IMR-90 (cell line): ENCODE measurements at places on chromosomes 2 and 18. TPM values are rescaled to one million over a fixed set of nuclear protein-coding genes. Genes with fewer than 3 reads are reported as not detected.
A peak's percentile ranks its signal among the peaks of the same experiment; 100 is the strongest.

Gene RNF144A
- 0.26 and 0.47 TPM in 2 replicates for polyA plus RNA-seq

Gene PFN4
- polyA plus RNA-seq: 0.27 and 0.48 TPM in 2 replicates

Gene DPYSL5
- not detected in 2 replicates for polyA plus RNA-seq

DNA sequence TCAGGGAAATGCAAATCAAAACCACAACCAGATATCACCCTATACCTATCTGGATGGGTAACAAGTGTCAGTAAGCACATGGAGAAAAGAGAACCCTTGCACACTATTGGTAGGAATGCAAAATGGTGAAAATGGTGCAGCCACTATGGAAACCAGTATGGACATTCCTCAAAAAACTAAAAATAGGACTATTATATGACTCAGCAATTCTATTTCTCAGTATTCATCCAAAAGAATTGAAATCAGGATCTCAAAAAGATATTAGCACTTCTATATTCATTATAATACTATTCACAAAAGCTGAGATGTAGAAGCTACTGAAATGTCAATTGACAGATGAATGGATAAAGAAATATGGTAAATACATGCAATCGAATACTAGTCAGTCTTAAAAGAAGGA is 491.1 kb upstream of the MYT1L start:
- no peak for DNase-seq

DNA sequence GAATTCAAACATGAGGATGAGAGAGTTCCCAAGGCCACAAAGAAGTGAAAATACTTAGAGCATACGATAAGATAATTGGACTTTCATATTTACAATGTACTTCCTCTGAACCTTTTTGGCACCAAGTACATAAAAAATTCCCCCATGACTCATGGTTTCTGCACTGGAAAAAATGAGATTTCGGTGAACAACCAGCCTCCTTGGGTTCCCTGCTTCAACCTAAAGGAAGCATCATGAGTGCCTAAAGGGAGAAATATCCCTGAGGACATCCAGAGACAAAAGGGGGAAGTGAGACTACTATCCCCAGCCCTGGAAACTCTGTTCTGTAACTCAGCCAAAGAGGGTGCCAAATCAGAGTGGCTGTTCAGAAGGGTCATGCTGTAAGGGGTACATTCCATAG is 562.7 kb upstream of the SLC39A10 start:
- peak; percentile 0 for DNase-seq

DNA sequence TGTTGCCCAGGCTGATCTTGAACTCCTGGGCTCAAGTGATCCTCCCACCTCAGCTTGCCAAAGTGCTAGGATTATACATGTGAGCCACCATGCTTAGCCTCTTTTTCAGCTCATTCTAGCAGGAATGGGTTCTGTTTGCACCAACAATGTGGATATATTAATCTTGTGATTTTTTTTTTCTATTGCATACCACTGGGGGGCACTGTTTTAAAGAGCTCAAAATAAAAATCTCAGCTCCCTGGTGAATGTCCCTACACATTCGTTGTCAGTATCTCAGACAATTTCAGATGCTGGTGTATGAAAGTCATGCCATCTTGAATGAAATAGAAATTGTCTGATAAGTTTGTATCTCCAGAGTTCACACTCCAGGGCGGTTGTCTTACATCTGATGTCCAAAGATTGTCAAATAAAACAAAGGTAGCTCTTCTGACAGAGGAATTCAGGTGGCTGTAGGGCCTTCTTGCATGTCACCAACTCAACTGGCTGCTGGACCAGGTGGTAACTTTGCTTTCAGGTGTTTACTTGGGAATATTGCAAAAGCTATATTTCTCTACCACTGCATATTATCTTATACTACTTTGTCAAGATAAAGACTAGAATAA is 3.1 kb upstream of the MATN3 start:
- peak; percentile 65 for DNase-seq

- DNase-seq: no peak
Measured at GRCh38 chr2:113021312-113021711, 16.1 kb downstream of the IL36A start.

GRCh38 chr18:74957588-74958224 is 251.2 kb downstream of the PTGR3 start:
- DNase-seq: no peak

- peak; percentile 67 for DNase-seq
Measured at GRCh38 chr18:36672437-36673344, 156.1 kb downstream of the TPGS2 start.

DNA sequence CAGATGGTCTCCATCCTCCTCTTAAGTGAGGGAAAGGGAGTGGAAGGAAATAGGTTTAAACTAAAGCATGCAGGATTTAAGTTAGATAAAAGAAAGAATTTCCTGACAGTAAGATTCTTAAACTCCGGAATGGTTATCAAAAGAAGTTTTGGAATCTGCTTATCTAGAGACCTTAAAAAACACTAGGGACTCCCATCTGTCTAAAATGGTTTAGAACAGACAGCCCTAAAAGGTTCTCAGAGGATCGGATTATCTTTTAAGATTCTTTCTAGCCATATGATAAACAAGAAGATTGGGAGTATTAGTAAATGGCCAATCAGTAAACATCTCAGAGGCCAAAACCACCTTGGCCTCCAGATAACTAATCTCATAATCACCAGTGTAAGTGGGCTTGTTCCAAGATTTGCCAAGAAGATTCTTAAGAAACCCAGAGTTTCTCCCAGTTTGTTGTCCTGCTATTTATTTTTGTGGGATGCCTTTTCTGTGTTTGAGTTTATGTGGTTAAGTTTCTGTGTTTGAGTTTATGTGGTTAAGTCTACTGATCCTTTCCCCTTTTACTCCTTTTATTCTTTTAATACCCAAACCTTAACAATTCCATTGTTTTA is 314.9 kb upstream of the NRP2 start:
- peak; percentile 80 for DNase-seq

GRCh38 chr18:43720041-43720440 is 442.8 kb upstream of the SYT4 start:
- no peak for DNase-seq

- DNase-seq: no peak
Measured at GRCh38 chr18:11258039-11258610, 108.8 kb upstream of the PIEZO2 start.

DNA sequence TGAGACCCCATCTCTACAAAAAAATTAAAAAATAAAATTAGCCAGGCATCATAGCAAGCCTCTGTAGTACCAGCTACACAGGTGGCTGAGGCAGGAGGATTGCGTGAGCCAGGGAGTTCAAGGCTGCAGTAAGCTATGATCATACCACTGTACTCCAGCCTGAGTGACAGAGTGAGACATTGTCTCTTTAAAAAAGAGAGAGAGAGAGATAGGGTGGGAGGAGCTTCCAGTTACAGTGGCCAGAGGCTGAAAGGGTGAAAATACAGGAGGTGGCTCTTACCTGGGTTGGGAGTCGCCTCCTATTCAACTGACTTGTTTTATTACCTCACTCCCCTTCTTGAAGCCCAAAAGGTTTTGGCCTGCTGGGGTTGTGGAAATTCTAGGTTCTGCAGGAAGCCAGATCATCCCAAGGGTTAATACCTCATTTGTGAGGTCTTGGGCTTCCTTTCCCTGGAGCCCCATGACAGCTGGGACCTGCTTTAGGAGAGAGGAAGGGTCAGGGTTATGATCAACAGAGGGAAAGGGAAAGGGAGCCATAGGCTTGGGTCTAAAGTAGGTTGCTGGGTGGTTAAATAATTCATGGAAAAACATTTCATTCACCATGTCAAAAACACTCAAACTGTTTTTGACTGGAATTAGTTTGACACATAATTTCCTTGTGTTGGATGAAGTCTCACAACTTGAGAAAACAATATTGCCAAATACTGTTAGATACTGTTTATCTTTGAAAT is 17.4 kb downstream of the DYNC2LI1 start:
- DNase-seq: no peak
